Vagina (tissue), 2 donors: ENCODE measurements at places on chromosomes 3 and 15. TPM values are rescaled to one million over a fixed set of nuclear protein-coding genes. Genes with fewer than 3 reads are reported as not detected.

DNA sequence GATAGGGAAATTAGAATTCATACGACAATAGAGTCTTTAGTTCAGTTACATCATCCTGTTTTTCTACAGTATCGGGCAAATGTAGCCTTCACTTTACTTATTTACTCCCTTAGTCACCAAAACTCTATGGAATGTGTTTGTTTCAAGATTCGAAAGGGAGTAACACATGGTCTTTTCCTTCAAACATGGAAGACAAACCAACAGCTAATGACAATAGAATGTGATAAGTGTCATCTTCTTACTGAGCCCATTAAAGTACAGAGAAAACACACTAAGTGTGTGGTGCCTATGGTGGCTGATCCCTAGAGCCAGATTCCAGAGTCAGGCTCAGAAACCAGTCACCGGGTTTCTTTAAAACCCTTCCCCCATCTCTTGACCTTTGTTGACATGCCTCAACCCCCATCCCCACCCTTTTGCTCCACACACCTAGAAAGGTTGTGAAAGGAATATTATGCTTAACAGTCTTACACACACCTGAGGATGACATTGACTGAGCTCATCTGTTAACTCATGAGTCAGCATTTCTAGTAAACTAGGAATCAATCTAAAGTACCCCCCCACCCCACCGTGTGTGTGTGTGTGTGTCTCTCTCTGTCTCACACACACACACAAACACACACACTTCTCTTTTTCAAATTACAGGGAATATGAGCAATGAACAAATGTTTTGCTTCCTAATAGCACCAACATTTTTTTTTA is 549.6 kb upstream of the CCDC54 start:
- H3K36me3 ChIP-seq = no peaks in the 10 kb centered on the region
- H3K27ac ChIP-seq = no peak overlapping the region
- DNase-seq = no peak
- H3K27me3 ChIP-seq = no peaks in the 10 kb centered on the region

- H3K27me3 ChIP-seq = no peaks in the 10 kb centered on the region
- no peak for DNase-seq
These were observed 37.4 kb downstream of the FRMD5 start for GRCh38 chr15:44157679-44158078.

DNA sequence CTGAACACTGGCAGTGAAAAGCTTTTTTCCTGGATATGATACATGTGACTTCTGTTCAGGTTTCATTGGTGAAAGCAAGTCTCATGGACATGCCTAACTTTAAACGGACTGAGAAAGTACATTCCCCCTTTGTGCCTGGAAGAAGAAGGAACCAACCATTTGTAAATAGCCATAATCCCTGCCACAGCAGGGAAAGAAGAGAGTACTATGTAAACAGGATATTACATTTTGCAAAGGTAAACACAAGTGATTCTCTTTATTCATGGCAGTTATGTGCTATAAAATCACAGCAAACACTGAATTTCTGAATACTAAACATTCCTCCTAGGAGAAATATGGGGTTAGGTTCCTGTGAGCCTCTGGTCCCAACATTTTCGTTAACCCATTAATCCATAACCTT is 46.8 kb downstream of the PRICKLE2 start:
- H3K27ac ChIP-seq = no peak overlapping the region
- DNase-seq = no peak
- no peak overlapping the region for H3K4me3 ChIP-seq
- H3K4me1 ChIP-seq = peaks cover 6% of the 10 kb centered on the region
- no peaks in the 10 kb centered on the region for H3K27me3 ChIP-seq

- no peaks in the 10 kb centered on the region for H3K4me1 ChIP-seq
- H3K27ac ChIP-seq = no peak overlapping the region
- H3K4me3 ChIP-seq = no peak overlapping the region
- no peaks in the 10 kb centered on the region for H3K27me3 ChIP-seq
- H3K36me3 ChIP-seq = no peaks in the 10 kb centered on the region
These were observed 231.9 kb upstream of the DPPA4 start for GRCh38 chr3:109569135-109569846.

GRCh38 chr15:89839167-89839810 is 24.6 kb upstream of the ANPEP start:
- no peaks in the 10 kb centered on the region for H3K27me3 ChIP-seq
- H3K27ac ChIP-seq = no peak overlapping the region
- H3K4me3 ChIP-seq = no peak overlapping the region
- no peak for DNase-seq
- H3K36me3 ChIP-seq = no peaks in the 10 kb centered on the region
- peaks cover 29% of the 10 kb centered on the region for H3K4me1 ChIP-seq

- H3K27ac ChIP-seq = no peak overlapping the region
- no peak overlapping the region for H3K4me3 ChIP-seq
- H3K36me3 ChIP-seq = no peaks in the 10 kb centered on the region
These were observed 237.7 kb upstream of the AZI2 start for GRCh38 chr3:28586325-28586724.

DNA sequence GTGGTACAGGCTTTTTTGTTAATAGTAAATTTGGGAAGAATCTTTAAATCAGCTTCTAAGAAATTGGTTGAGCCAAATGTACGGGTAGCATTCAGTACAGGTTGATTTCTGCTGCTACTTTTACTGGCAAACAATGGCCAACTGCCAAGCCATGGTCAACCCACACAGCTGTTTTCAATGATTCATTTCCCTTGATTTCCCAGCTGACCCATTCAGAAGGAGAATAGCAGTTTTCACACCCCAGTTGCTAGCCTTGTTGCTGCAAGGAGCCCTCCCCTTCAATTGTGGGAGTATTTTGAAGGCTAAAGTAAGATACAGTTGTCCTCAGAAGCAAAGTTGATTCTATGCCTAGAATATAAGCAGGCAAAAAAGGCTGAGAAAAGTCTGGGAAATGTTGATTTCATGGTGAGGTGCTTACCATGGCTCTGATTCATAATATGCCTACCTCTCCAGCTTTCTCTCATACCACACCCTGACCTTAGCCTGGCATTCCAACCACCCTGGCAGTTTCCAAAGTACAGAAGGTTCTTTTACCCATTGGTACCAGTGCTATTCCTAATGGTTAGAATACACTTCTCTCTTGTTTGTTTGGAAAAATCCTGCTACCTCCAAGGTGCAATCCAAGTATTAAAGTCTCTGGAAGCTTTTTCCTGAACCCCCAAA is 320.3 kb upstream of the TGFBR2 start:
- peaks cover 32% of the 10 kb centered on the region for H3K4me1 ChIP-seq
- H3K4me3 ChIP-seq = no peak overlapping the region
- H3K36me3 ChIP-seq = no peaks in the 10 kb centered on the region

DNA sequence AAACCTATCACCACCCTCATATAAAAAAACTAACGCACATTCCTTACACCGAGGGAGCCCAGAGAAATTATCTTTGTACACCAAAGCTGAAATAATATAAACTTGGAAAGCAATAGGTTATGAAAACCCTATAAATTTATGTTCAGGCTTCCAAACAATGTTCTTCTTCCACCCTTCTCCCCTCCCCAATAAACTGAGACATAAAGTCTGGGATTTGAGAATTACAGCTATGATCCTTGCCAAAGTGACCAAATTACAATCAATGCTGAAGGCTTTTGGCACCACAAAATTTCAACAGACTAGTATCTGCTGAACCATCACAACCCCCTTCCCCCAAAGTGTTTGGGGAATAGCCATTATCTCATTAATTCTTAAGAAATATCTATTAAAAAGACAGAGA is 237.8 kb downstream of the FMN1 start:
- H3K36me3 ChIP-seq = no peaks in the 10 kb centered on the region
- no peaks in the 10 kb centered on the region for H3K27me3 ChIP-seq
- H3K4me1 ChIP-seq = no peaks in the 10 kb centered on the region
- DNase-seq = no peak

DNA sequence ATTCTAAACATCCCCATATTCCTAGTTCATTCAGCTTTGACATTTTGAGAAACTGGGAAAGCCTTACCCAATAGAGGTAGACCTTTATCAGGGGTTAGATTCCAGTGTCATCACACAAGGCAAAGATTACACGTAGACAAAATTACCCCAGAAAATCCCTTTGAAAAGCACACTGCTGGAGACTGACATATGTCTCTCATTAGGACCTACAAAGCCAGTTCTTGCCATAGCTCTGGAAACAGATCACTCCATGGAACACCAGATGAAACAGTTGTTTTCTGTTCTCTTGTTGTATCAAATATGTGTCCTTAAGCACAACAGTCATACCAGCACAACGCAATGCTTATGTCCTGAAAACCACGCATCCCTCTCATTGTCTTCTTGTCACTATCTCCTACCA is 44.7 kb downstream of the RARB start:
- no peak overlapping the region for H3K4me3 ChIP-seq
- H3K4me1 ChIP-seq = peaks cover 40% of the 10 kb centered on the region
- no peaks in the 10 kb centered on the region for H3K36me3 ChIP-seq

GRCh38 chr3:55480911-55481743 is 6.0 kb downstream of the WNT5A start:
- DNase-seq = no peak
- no peaks in the 10 kb centered on the region for H3K27me3 ChIP-seq
- no peaks in the 10 kb centered on the region for H3K36me3 ChIP-seq
- H3K4me3 ChIP-seq = peak overlapping the region; percentile 43
- peak overlapping the region; percentile 36 for H3K27ac ChIP-seq
- peaks cover 41% of the 10 kb centered on the region for H3K4me1 ChIP-seq

GRCh38 chr15:68038246-68038645 is 15.9 kb upstream of the PIAS1 start:
- H3K4me1 ChIP-seq = no peaks in the 10 kb centered on the region
- no peaks in the 10 kb centered on the region for H3K27me3 ChIP-seq
- H3K36me3 ChIP-seq = no peaks in the 10 kb centered on the region
- no peak for DNase-seq
- no peak overlapping the region for H3K27ac ChIP-seq
- H3K4me3 ChIP-seq = no peak overlapping the region

DNA sequence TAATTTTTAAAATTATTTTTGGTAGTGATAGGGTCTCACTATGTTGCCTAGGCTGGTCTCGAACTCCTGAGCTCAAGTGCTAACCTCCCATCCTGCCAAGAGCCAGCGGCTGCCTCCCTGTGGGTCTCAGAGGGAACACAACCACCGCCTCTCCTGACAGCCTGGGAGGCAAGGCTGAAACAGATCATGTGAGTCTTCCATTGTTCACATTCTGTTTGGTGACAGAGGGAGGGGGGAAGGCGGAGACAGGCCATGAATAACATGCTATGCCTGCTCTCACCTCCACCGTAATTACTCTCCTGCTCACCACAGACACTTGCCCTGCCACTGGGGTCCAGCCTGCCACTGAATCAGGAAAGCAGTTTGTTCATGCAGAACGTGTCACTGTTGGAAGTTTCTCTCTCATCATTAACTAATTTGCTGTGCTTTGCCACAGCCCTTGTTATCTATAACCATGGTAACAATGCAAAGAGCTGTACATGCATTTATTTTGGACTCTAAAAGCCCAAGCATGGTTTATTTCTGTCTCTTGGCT is 78.4 kb upstream of the RASGRF1 start:
- no peaks in the 10 kb centered on the region for H3K27me3 ChIP-seq
- H3K36me3 ChIP-seq = no peaks in the 10 kb centered on the region
- no peak overlapping the region for H3K4me3 ChIP-seq
- H3K4me1 ChIP-seq = peaks cover 19% of the 10 kb centered on the region
- peak overlapping the region; percentile 24 for H3K27ac ChIP-seq

GRCh38 chr3:85670634-85671205 is 711.9 kb downstream of the CADM2 start:
- H3K4me1 ChIP-seq = no peaks in the 10 kb centered on the region
- no peaks in the 10 kb centered on the region for H3K36me3 ChIP-seq
- no peak for DNase-seq
- no peak overlapping the region for H3K27ac ChIP-seq
- H3K4me3 ChIP-seq = no peak overlapping the region

DNA sequence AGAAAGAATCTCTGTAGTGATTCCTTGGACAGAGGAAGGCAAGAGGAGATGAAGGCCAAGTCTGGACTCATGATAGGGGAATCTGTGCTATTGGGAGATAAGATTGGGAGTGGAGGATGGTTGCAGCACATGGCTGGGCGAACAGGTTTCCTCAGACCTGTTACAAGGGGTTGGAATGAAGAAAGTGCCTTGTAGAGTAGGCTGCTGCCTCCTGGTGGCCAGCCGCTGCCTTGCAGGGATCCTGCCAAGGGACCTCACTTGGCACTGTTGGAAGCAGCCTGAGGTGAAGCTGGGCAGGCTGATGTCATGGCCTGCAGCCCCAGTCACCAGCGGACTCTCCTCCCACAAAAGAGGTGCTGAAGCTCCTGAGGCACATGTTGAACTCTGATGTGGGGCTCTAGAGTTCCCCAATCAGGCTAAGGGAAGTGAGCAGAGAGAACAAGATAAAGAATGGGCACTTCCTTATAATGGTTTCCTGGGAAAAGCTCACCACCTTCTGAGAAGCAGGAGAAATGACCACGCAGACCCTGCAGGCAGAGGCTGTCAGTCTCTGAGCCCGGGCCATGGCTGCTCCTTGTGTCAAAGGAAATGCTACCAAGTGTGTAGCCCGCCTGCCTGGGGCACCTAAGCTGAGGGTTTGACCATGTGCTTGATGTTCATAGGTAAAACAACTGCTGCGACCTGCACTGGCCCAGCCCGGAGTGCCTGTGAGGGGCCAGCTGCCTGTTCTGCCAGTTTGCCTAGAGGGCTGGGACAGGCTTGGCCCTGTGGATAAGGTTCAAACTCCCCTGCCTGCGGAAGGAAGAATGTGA is 1.6 kb upstream of the TEX264 start:
- peaks cover 46% of the 10 kb centered on the region for H3K4me1 ChIP-seq
- no peaks in the 10 kb centered on the region for H3K36me3 ChIP-seq
- no peak overlapping the region for H3K4me3 ChIP-seq

DNA sequence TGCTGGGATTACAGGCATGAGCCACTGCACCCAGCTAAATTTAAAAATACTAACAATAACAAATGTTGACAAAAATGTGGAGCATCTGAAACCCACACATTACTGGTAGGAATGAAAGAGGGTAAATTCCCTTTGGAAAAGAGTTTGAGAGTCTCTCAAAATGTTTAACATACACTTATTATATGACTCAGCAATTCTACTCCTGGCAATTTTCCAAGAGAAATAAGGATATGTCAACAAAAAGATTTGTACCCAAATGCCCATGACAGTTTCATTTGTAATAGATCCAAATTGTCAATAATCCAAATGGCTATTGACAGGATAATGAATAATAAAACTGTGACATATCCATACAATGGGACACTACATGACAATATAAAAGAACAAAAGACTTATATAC is 9.0 kb downstream of the HCLS1 start:
- DNase-seq = no peak
- H3K4me3 ChIP-seq = no peak overlapping the region
- no peak overlapping the region for H3K27ac ChIP-seq

- H3K4me3 ChIP-seq = no peak overlapping the region
- H3K27me3 ChIP-seq = no peaks in the 10 kb centered on the region
- no peaks in the 10 kb centered on the region for H3K36me3 ChIP-seq
- no peak overlapping the region for H3K27ac ChIP-seq
- no peak for DNase-seq
These were observed 51.0 kb downstream of the NKIRAS1 start for GRCh38 chr3:23865595-23866396.

Gene REC114
- not detected for total RNA-seq

Gene NPAP1
- not detected for total RNA-seq

Gene PIGBOS1
- 6.4 TPM for total RNA-seq

Gene TRH
- 1.2 TPM for total RNA-seq

Gene GOLGA8S
- not detected for total RNA-seq

Gene CKMT1A
- total RNA-seq = 37.6 TPM

Gene CLRN1
- not detected for total RNA-seq
